Activated T-helper 1 cell treated with Interleukin-2 at 50 U/mL for 16 hours (primary cell): ENCODE measurements at places on chromosomes 3 and 15.

- no peak for DNase-seq
These were observed 214.6 kb upstream of the STAC start for GRCh38 chr3:36165509-36166290.

GRCh38 chr3:78894787-78895186 is 873.0 kb downstream of the ROBO1 start:
- no peak for DNase-seq

DNA sequence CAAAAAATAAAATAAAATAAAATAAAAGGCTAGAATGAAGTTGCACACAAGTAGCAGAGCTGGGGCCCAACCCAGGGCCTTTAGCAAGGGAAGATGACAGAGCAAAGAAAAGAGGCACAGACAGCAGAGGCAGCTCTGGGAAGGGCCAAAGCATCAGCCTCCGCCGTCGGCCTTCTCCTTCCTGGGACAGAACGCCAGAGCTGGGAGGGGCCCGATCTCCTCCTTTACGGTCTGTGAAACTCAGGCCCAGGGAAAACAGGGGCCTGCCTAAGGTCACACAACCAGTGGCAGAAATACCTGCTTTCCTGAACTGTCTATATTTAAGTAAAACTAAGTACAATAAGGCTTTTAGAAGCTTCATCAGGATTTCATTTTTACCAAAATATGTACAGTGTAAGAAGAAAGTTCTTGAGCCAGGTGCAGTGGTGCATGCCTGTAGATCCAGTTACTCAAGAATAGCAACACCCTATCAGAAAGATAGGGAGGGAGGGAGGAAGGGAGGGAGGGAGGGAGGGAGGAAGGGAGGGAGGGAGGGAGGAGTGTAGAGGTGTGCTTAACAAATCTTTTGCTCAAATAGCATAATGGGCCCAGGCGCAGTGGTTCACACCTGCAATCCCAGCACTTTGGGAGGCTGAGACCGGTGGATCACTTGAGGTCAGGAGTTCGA is 43.0 kb upstream of the MUC4 start:
- no peak for DNase-seq

GRCh38 chr15:101206176-101206591 is 45.7 kb downstream of the CHSY1 start:
- DNase-seq = peak; percentile 28
